Effector memory CD4-positive, alpha-beta T cell (primary cell): ENCODE measurements at places on chromosomes 2 and 18.

DNA sequence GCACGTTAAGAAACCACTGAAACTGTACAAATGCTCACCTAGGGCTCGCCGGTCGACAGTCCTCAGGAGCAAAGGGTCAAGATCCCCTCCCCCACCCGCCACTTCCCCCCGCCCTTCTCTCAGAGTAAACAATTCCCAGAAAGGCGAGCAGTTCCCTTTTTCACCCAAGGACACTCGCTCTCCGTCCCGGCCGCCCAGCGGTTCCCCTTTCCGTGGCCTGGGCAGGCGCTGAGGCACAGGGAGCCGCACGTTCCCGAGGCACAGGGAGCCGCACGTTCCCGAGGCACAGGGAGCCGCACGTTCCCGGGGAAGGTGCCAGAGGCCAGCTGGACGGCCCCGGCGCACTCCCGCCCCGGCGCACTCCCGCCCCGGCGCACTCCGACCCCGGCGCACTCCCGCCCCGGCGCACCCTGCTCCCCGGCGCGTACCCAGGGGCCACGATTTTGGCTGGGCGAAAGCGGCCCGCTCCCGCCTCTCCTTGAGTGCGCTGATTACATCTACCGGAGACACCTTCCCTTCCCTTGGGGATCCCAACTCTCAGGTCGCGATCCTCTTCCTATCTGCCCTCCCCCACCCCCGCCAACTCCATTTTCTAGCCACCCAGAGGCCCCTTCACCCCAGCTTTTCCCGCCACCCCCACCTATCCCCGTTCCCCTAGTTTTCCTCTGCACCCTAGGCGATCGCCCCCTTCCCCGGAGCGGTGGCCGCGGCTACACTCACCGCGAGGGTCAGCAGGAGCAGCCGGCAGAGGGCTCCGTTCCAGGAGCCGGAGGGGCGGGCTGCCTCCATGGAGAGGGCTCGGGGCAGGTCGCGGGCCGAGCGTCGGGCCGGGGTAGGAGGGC is 817 bp downstream of the DSC2 start:
- no peak for DNase-seq

GRCh38 chr2:15814403-15814802 is 125.9 kb upstream of the MYCN start:
- DNase-seq, result no peak

DNA sequence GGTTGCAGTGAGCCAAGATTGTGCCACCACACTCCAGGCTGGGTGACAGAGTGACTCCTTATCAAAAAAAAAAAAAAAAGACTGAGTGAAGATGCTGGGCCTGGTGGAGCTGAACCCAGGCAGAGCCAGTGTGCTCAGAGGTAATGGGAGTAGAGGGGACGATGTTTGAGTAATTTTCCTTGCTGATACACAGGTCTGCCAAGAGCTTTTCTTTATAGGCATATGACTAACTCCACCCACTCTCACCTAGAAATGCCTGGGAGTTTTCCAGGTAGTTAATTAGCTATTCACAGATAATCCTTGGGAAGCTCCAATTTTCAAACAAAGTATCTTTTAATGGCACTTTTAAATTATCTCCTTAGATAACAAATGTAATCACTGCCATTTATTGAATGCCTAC is 33.4 kb upstream of the ACSL3 start:
- no peak for DNase-seq

- DNase-seq, result no peak
Observed at GRCh38 chr2:167942366-167943081, 304.9 kb downstream of the STK39 start.

DNA sequence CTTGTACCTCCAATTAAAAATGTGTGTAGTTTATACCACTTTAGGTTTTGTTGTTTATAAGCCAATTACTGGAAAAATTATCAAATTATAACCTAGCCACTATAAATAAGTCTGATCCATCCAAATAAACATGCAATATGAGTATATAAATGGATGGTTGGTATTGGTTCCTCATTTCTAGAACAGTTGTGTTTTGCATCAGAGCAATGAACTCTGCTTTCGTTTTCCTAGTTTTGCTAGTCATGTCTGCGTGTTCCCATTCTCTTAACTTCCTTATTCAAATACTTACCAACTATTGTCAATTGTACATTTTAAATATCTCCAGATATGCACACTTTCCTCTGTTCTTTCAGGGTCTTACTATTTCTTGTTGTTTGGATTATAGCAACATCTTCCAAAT is 641.7 kb downstream of the NR4A2 start:
- no peak for DNase-seq

GRCh38 chr18:76487782-76488181 is 7.3 kb downstream of the ZNF516 start:
- no peak for DNase-seq

DNA sequence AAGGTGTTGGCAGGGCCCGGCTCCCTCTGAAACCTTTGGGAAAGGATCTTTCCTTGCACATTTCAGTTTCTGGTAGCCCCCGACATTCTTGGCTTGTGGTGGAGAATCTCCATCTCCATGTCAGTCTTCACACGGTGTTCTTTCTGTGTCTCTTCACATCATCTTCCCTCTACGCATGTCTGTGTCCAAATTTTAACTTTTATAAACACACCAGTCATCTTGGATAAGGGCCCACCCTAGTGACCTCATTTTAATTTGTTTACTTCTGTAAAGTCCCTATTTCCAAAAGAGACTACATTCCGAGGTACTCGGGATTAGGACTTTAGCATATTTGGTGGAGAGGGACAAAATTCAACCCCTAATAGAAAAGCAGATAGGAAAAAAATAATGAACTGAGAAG is 138.4 kb downstream of the GALNT3 start:
- DNase-seq, result no peak

DNA sequence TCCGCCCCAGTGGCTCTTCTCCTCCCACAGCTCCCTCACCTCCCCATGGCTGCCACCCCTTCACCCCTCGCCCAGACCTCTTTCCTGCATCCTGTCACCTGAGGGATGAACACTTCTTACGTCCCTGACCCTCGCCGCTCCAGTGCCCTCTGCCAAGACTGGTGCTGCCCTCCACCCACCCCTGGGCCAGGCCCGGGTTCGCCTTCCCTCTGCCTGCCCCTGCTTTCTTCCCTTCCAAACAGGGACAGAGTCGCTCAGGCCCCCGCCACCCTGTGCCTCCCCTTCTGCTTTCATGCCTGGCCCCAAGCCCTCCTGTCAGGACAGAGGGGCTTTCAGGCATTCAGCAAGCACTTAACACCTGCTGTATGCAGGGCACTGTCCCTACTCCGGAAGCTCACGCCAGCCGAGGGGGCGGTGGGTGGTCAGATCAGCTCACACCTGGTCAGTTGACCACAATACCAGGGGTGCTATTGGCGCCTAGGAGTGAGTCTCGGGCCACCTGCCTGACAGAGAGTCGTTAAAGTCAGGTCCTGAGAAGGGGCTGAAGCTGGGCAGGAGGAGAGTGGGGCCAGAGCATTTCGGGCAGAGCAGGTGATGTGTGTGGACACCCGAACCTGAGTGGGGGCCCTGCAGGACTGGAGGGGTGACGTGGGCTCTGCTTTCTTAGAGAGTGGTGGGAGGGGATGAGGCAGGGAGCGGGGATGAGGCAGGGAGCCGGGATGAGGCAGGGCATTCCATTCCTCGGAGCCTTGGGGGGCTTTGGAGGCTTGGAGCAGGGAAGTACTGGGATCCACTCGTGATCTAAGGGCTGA is 26.0 kb upstream of the HPCAL1 start:
- no peak for DNase-seq

GRCh38 chr2:44016282-44016681 is 20.5 kb upstream of the LRPPRC start:
- no peak for DNase-seq

GRCh38 chr2:215428060-215428910 is 7.6 kb downstream of the FN1 start:
- DNase-seq, result no peak

DNA sequence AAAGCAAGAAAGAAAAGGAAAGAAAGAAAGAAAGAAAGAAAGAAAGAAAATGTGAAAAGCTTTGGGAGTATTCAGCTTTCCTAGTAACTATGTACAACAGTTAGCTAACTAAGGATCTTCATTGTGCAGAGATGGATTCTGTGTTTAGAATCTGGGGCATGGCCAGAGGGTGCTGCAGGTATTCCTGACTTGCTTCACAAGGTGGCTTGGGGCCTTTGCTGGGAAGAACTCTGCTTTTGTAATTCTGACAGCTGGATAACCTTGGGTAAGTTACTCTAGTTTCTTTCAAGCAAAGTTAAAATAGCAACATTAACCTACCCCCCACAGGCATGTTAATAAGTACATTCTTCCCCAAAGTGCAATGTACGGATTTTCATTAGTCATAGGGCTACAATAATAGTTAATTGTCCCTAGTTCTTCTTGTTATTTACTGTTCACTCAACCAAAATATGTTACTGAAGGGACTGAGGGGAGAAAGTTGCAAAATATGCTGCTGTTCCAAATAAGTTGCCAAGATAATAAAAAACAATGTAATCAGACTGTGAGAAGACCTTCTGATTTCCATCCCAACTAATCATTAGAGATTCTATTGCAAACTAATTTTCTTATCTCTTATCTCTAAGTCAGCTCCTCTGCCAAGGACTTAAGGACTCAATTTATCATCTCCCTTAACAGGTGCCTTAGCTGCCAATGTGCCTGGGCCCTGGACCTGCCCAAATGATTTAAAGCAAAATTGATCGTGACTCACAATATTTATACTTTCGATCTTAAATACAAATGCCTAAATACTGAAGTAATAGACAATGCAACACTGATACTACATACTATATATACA is 50.3 kb downstream of the SERPINB8 start:
- DNase-seq, result no peak

DNA sequence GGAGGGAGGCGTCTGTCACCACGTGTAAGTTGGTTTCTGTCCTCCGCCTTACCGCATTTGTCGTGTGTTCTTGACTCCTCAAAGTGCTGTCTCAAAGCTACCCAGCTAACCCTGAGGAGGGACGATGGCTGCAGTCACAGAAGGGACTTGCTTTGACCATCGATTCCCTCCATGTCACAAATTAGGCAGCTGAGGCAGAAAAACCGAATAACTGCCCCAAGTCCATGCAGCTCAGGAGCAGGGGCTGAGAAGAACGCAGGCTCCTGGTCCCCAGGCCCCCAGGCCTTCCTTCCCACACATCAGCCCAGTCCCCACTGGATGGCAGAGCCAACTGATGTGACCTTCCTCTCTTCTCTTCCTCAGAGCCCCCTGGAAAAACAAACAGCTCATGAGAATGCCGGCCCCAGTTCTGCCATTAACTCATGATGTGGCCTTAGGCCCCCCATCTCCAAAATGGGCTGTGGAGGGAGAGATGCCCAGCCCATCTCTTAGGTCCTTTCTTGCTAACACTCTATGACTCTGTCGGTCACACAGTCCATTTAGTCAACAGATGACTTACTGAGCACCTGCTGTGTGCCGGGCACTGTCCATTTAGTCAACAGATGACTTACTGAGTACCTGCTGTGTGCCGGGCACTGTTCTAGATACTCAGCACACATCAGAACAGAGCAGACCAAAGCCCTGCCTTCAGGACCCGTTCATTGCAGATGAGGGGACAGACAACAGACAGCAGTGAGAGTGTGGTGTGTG is 19.6 kb downstream of the MTERF4 start:
- no peak for DNase-seq

GRCh38 chr2:19861813-19862212 is 40.0 kb downstream of the TTC32 start:
- DNase-seq, result no peak

GRCh38 chr18:36315736-36316135 is 18.2 kb downstream of the FHOD3 start:
- no peak for DNase-seq

- no peak for DNase-seq
Observed at GRCh38 chr2:215692387-215693079, 256.7 kb upstream of the FN1 start.

DNA sequence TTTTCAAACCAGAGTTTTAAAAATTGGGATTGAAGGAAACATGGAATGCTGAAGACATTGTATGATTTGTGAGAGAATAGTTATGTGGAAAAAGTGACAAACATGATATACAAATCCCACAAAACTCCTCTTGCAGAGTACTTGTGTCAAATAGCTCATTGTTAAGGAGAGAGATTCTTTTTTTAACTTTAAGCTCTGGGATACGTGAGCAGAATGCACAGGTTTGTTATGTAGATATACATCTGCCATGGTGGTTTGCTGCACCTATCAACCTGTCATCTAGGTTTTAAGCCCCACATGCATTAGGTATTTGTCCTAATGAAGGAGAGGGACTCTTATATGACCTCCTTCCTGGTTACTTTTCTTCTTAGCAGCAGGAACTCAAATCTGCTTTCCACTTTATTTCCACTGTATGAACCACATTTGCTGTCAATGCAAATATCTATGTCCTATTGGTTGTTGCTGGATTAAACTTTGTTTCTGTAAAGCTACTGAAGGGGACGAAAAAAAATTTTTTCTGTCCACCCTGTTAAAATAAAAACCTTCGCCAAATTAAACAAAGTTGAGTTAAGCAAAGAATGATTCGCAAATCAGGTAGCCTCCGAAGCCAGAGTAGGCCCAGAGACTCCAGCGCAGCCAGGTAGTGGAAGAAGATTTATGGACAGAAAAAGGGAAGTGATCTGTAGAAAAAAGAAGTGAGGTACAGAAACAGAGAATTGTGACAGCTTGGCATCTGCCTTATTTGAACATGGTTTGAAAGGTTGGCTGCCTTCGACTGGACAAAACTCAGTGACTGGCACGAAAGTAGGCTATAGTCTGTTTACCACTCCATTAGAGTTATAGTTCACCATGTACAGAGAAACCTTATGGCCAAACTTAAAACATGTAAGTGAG is 430.1 kb upstream of the CHST9 start:
- no peak for DNase-seq

GRCh38 chr18:45608400-45608799 is 6.9 kb upstream of the SLC14A2 start:
- no peak for DNase-seq

GRCh38 chr18:46502444-46502843 is 154.6 kb downstream of the LOXHD1 start:
- no peak for DNase-seq

DNA sequence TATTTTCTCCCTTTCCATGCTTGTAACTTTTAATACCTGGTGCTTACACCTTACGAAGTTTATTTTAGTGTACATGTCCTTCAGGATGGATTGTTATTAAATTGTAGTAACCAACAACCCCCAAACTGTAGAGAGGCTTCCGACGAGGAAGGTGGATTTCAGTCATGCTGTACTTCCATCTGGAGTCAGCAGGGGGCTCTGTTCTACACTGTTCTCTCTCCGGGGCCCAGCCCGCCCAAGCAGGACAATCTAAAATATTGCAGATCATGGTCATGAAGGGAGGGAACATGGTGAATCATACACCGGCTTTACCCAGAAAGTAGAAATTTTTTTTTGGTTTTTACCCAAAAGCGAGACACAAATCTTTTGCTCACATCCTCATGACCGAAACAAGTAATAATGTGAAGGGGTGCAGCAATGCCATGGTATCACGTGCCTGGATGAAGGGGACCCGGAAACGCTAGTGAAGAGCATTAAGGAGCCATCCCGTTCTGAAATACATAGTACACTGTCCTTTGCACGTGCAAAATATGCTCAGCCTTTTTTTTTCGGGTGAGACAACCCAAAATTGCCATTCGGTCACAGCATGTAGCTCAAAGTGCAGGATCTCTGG is 884.8 kb downstream of the EPHA4 start:
- peak; percentile 29 for DNase-seq
